ENCODE measurements at places on chromosomes 12 and 14.

- no peak for DNase-seq
Observed at GRCh38 chr12:15636060-15636890, 152.9 kb downstream of the EPS8 start.

DNA sequence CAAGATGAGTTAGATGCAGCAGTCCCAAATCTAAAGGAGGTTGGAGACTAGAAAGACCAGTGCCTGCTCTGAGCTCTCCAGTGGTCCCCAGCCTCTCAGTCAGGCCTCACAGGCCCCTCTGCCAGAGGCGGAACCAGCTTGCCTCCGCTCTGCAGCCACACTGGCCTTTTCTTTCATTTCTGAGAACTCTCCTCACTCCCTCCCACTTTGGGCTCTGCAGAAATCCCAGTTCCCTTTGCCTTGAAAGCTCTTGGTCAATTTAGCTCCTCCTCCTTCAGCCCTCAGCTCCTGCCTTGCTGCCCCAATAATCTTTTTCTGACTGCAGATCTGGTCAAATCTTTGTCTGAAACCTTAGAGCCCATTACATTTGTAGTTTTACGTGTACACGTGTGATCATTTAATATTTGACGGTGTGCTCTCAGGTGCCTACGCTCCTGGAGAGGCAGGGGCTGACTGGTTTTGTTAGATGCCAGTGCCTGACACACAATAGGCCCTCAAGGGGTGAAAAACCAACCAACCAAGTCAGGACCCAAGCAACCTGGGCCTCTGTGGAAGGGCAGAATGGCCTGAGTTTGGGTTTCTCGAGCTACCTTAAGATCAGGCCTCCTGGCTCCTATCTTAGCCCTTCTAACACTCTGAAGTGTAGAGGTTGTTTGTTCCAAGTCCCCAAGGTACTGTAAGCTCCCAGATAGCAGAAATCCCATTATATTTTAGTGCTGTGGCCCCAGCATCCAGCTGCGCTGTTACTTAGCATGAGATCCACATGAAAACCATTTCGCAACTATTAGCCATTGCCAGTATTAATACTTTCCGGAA lies 1.1 kb upstream of the NUDT4 start:
- peak; percentile 49 for DNase-seq

- peak; percentile 82 for DNase-seq
Observed at GRCh38 chr12:104671409-104672095, 214.8 kb downstream of the CHST11 start.

DNA sequence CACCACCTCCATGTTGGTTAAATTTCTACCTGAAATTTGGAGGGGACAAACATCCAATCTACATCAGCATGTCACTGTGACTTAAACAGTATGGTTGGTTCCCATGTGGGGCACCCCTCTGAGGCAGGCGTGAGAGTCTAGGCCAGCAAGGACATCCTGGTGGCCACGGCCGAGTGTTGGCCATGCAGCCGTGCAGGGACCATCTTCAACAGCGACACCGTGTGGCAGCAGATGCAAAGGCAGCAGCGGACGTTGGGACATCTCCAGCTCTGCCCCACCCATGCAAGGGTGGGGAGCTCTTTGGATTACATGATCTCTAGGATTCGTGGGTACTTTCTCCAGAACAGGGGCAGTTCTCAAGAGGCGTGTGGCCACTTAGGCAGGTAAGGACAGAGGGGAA lies 49.8 kb downstream of the NOC4L start:
- peak; percentile 15 for DNase-seq

GRCh38 chr12:3468836-3469235 lies 22.2 kb upstream of the PRMT8 start:
- DNase-seq: no peak

DNA sequence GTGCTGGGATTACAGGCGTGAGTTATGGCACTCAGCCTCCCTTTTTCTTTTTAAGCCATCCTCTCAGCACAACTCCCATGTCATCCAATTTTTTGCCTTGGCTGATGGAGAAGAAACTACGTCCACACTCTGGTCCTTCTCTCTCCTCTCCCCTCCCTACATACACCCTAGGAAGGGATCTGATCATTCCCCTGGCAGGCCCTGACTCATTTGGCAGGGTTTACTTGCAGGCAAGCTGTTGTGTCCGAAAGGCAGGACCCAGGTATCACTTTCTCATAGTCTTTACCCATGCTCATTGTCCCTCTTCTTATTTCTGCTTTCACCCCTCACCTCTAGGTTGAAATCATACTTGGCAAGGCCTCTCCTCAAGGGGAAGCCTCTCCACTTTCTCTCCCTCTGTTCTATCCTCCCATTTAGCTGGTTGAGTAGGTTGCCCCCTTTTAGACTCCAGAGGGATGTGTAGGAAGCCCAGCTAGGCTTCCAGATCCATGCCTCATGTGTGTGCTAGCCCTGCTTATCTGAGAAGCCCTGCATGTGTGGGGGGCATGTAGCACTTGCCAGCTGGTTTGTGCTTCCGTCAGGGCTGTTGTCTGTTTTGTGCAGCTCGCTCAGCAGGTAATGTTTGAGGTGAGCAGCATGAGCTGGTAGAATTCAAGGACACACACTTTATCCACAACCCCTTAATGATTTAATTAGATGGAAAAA lies 14.8 kb downstream of the GPR19 start:
- DNase-seq: no peak

DNA sequence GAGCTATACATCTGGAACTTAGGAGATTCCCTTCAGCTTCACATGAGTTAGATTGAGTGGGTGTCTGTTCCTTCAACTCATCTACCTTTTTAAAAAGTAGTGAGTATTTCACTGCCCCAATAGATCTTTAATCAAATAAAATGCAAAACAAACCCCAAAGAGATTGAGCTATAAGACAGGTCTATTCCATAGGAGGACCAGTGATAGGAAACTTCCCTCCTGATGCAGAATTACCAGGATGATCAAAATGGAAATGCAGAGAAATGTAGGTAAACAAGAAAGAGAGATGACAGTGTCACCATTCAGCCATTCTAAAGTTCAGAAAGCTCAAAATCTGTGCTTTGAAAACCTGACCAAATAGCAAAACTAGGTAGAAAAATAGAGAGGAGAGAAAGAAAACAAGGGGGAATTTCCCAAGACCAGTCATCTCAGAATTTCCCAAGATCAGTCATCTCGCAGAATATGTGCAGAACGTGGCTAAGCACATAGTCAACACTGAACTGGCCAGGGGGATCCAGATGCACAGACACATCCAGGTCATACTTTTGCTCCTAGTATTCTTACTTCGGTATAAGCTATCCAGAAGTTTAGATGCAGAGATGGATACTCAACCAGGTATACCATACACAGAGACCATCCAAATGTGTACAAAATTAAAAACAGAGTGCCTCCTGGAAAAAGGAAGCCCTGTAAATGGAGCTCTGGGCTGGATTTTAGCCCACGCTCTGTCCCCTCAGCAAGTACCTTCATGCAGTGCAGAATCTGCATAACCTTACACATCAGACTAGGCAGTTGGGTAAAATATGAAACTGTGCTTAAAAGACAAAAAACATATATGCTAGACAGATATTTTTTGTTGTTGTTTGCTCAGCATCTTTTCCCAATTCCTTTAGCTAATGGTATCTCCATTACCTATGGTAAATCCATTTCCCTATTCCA lies 27.4 kb downstream of the SLC41A2 start:
- no peak for DNase-seq

- DNase-seq: no peak
Observed at GRCh38 chr14:80127466-80127865, 83.8 kb downstream of the DIO2 start.

DNA sequence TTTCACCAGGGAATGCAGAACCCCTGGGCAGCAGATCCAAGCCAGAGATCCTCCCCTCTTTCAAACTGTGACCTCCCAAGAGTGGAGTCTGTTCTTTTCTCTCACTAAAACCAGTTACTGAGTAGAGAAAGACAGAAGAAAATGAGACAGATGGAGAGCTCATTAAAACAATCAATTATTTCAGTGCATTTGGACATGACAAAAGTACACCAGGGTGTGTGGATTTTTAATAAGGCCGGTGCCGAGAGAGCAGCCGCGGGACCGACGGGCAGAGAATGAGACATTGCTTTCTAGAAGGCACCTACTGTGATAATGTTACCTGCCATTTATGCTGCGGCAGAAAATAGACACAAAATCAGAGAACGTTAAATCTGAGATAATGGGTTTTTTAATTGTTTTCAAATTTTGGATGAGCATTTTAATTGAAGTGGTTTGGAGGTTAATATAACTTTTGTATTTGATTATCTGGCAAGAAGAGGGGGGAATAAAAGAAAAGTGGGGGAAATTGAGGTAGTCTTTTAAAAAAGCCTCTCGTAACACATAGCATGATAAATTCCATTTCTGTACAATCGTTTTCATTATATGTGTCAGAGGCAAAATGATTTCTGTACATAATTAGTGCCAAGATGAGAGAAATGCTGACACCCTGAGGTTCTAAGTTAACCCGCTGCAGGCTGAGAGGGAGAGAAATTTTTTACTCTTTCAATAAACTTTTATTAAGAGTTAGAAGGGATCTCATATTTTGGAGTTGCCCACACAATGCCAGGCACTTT lies 70.8 kb downstream of the HSPB8 start:
- no peak for DNase-seq

GRCh38 chr14:104936361-104937155 lies 11.9 kb downstream of the PLD4 start:
- DNase-seq: no peak

- no peak for DNase-seq
Observed at GRCh38 chr14:91244501-91244901, at the start of gene GPR68. TSS of gene GPR68 (minus strand) at chr14:91244704. CDS start at chr14:91235050, 9,654 bp downstream.

- no peak for DNase-seq
Observed at GRCh38 chr12:47282206-47282605, 202.4 kb upstream of the AMIGO2 start.

GRCh38 chr12:126425264-126425663 lies 1360.0 kb downstream of the AACS start:
- DNase-seq: no peak

DNA sequence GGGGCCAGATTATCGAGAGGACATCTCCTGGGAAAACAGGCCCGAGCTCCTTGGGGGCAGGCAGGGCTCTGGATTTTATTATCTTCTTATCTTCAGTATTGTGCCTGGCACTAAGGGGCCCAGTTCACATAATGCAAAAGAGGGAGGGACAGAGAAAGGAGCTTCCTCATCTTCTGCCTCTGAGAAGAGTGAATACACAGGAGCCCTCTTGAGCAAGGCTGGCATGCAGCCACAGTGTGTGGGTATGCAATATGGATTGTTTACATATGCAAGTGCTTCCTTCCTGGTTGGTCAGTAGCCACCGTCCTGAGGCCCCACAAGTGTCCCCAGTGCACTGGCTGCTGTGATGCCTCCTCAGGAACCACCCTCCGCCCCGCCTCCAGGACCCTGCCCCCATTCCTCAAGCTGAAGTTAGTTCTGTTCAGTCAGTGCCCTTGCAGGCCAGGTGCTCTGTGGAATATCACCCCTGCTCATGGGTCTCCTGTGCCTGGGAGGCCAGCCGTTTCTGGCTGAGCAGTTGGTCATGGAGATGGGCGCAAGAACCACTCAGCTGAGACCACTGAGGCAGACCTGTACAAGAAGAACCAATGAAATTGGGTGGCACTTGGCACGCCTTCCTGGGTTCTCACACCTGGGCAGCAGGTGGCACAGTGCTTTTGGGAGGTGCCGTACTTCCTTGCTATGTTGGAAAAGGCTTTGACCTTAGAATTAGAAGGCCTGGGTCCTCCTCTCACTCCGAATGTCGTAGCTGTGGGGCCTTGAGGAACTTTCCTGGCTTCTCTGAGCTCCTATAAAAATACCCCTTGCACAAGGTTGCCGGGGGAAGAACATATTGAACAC lies 35.1 kb upstream of the ACTN1 start:
- peak; percentile 17 for DNase-seq

- DNase-seq: peak; percentile 7
Observed at GRCh38 chr12:125470838-125471783, 405.9 kb downstream of the AACS start.

- DNase-seq: no peak
Observed at GRCh38 chr12:76860256-76860655, 18.6 kb downstream of the CSRP2 start.

DNA sequence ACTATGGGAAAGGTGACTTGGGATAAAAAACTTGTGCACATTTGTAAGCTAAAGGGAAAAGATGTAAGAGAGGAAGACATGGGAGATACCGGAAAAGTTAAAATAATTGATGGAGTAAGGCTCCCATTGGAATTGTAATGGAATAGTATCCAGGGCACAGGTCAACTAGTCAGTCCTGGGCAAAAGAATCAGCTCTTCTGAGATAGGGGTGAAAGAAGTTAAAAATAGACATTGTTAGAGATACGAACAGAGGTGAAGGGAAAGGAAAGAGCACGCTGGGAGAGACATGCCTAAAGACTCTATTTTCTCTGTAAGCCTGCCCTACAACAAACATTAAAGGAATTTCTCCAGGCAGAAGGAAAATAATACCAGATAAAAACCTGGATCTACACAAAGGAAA lies 101.6 kb downstream of the SLC41A2 start:
- DNase-seq: no peak

DNA sequence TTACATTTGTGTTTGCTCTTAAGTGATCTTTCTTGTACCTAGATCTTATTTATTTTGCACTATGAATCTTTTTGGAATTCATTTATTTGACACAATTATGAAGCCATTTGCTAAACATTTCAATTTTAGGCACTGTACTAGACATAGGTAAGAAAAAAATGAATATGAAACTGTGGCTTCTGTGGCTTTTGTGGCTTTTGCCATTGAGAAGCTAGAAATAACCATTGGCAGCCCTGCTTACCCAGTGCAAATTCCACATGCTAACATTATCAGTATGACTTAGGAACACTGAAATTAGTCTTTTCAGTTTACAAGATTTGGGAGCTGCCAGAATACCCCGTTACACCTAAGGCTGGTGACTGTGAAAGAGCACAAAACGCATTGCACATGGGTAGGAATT lies 60.1 kb downstream of the FSCB start:
- no peak for DNase-seq

- peak; percentile 25 for DNase-seq
Observed at GRCh38 chr14:86481104-86481503, 951.2 kb downstream of the FLRT2 start.
